ENCODE measurements at places on chromosomes 4 and X.

DNA sequence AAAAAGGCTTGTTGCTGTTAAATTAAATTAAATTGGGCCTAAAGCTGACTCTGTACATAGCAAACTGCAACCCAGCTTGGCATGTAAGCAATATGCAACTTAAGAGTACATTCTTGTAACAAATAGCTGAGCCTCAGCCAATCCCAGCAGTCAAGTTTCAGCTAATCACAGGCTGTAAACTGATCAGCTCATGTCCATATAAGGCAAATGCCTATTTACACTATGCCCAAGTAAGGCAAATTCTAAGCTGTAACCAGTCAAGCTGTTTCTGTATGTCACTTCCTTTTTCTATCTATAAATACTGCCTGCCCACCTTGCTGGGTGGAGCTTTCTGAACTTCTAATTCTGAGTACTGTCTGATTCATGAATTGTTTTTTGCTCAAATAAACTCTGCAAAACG, 429.1 kb upstream of the FTHL17 start:
- DNase-seq, result no peak

DNA sequence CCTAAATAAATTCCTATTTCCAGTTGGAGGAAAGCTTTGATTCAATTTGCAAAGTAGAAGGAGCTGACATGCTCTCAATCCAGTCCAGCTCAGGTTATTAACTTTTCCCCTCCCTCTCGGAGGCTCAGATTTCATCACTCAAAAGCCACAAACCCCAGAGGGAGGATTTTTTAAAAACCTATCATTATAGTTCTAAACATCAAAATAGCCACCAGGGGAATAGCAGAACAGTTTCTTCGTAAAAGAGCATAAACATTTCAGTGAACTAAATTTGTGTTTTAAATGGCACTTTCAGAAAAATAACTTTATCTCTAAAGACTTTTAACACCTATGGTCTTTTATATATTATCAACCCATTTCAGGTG, 8.8 kb downstream of the GPRIN3 start:
- DNase-seq, result no peak

DNA sequence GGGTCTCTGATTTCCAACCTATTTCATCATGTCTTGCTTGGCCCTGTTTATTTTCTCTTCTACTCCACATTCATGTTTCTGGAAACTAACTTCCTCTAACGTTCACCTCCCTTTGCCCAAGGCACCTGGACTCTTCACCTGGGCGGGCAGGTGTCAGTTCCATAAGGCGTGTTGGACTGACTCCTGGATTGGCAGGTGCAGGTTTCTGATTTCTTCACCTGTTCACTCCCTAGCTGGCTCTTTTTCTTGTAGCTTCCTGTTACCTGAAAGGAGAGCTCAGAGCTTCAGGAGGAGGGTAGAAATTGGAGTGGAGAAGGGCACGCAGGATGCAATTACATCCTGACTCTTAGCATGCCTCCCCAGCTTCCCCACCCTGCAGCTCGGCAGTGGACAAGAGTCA, 350.8 kb upstream of the KLF3 start:
- DNase-seq, result no peak

- DNase-seq, result no peak
Measured at GRCh38 chrX:39249999-39250398, 448.7 kb downstream of the MID1IP1 start.

GRCh38 chr4:56760183-56760582, 61.3 kb downstream of the SPINK2 start:
- DNase-seq, result no peak

- DNase-seq, result no peak
Measured at GRCh38 chr4:13605330-13605729, 22.2 kb downstream of the BOD1L1 start.

DNA sequence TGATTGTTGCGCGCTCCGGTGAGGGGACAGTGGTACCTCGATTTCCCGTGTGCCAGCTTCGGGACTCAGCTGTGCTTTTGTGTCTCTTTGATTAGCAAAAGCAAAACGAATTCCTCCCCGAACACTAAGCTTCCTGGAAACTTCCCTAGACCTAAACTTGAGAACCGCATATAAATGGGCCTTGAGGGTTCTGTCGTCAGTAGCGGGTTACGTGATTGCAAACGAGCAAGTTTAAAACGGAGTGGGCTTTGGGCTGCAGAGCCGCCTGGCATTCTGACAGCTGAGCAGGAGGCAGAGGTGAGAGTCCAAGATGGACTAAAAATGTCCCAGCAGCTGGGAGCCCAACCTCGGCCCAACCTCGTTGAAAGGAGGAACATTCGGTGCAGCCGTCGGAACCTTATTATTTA, 1.2 kb upstream of the TAPT1 start:
- peak; percentile 3 for DNase-seq

- no peak for DNase-seq
Measured at GRCh38 chr4:96525898-96526297, 686.0 kb downstream of the PDHA2 start.

GRCh38 chrX:22015139-22015750, 16.9 kb upstream of the PHEX start:
- DNase-seq, result no peak

DNA sequence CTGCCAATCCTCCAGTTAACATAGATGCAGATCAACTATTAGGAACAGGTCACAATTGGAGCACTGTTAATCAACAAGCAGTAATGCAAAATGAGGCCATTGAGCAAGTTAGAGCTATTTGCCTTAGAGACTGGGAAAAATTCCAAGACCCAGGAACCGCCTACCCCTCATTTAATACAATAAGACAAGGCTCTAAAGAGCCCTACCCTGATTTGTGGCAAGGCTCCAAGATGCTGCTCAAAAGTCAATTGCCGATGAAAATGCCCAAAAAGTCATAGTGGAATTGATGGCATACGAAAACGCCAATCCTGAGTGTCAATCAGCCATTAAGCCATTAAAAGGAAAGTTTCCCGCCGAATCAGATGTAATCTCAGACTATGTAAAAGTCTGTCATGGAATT, 20.5 kb upstream of the TRIM61 start:
- no peak for DNase-seq

DNA sequence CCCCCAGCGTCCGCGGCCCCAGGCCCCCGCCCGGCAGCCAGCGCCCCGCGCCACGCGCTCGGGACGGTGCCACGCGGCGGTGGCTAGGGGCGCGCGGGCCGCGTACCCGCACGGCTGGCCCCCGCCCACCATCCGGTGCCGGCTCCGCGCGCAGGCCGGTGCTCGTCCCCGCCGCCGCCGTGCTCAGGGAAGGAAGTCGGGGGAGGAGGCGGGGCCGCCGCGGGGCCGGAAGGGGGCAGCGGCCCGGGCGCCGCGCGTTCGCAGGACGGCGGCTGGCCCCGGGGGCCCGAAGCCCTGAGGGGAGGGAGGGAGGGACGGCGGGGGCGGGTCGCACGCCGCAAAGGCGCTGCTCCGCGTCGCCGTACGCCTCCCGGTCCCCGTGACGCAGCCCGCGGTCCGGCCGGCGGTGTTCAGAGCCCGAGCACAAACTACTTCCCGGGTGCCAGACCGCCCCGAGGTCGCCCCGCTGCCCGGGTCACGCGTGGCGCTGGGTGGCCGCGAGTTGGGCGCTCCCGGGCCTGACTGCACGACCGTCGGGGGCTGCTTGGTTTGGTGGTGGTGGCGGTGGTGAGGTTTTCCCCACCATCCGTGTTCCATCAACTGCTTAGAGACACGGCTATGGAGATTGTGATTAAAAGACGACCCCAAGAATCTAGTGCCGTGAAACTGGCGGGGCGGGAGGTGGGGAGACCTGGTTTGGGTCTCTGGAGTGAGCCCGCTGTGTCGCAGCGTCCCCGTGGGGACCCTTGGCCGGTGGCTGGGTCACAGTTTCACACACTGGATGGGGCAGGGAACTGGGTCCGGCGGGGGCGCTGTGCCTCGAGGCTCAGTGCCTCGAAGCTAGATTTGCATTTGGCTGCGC, at the start of gene DCTD:
DCTD (minus strand) TSS at position 205 of the 862 bp plus-strand sequence. CDS start 1,818 bp downstream, outside the sequence.
- peak; percentile 56 for DNase-seq

DNA sequence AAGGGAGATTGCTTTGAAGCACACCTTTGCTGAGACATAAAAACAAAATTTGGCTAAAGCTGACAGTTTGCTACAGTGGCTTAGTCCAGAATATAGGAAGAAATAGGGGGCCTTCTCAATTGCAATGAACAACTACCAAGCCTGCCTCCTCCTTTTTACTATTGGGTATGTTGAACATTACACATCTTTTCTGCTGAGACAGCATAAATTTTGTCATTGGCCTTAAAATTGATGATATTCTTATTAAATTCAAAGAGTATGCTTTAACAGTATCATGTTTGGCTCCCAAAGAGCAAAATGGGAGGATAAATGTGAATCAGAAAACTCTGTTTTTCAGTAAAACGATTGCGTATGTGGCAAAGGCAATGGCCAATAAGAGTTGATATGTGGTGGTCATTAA, 721.9 kb upstream of the IGFBP7 start:
- DNase-seq, result no peak

- peak; percentile 17 for DNase-seq
Measured at GRCh38 chr4:8435656-8436121, 4.8 kb downstream of the ACOX3 start.

DNA sequence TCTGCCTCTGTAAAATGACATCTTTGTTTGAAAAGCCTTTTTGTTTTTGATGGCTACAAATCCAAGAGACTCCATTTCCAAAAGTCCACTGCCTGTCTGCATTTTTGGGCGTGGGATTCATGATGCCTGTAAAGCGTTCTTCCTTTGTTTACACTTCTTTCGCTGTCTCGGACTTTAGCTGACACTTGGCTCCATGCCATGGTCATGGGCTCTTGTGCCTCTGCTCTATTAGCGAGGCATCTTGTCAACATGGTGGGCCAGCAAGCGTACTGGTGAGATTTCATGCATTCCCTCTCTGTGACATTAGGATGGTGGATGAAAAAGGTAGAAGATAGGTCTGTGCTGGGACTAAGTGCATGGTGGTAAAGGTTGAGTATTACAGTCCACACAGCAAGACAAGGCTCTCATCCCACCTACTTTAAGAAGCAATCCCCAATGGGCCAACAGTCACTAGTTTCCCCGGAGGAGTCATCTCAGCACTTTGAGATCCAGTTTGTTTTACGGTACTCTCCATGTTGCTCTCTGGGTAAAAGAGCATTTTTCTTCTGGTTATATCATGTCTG, 298.2 kb upstream of the KLF3 start:
- DNase-seq, result no peak

GRCh38 chr4:79413886-79414285, 5.9 kb upstream of the GK2 start:
- DNase-seq, result no peak

- DNase-seq, result no peak
Measured at GRCh38 chr4:117447925-117448324, 362.5 kb upstream of the TRAM1L1 start.

GRCh38 chr4:11005300-11005699, 320.7 kb upstream of the CLNK start:
- no peak for DNase-seq

DNA sequence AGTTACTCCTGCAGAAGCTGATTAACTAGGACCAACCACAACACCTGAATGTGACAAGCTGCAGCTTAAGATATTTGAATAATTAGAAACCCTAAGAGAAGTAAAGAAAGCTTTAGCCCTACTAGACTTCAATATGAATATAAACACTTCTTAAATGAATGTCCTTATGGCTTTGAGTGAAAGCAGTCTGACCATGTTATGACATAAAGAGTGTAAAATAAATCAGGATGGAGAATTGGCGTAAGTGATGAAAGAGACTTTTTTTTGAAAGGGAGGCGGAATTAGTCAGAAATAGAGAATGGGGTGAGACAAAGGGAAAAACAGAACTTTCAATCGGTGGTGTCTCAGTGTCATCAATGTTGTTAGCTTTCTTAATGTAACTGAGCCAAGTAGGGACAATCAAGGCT, 117.2 kb upstream of the MAGEB16 start:
- DNase-seq, result no peak

GRCh38 chr4:92825256-92825655, 521.5 kb downstream of the GRID2 start:
- no peak for DNase-seq

DNA sequence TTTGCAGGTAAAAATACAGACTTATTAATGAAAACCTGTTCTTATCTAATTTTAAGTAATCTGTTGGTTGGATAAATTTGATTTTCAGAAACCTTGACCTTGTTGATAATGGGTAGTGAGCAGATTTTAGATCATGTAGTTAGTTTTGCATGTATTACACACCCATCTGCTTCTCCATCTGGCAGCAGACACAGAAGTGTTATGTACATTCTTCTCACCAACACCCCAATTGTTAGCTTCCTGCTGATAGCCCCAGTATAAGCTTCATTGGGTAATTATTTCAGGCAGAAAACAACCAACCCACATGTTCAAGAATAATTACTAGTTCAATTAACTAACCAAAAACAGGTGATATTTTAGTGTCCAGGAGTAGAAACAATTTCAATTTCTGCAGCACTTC, 1740.5 kb upstream of the AGA start:
- no peak for DNase-seq

GRCh38 chr4:67261971-67262370, 283.3 kb downstream of the CENPC start:
- DNase-seq, result no peak

DNA sequence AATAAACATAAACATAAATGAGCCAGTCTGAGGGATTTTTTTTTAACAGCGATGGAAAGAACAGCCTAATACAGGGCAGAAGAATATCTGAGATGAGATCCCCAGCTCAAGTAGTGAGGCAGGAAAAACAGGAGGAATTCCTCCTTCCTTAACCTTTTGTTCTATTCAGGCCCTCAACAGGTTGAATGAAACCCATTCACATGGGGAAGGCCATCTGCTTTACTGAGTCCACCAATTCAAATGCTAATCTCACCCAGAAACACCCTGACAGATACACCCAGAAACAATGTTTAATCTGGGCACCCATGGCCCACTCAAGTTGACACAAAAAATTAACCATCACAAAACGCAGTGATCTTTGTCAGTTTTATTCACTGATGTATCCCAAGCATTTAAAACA, 45.5 kb downstream of the SMIM31 start:
- no peak for DNase-seq
